ENCODE measurements at places on chromosomes 4 and X.

- DNase-seq, result no peak
These were observed 10.7 kb downstream of the BBS12 start for GRCh38 chr4:122742933-122743829.

DNA sequence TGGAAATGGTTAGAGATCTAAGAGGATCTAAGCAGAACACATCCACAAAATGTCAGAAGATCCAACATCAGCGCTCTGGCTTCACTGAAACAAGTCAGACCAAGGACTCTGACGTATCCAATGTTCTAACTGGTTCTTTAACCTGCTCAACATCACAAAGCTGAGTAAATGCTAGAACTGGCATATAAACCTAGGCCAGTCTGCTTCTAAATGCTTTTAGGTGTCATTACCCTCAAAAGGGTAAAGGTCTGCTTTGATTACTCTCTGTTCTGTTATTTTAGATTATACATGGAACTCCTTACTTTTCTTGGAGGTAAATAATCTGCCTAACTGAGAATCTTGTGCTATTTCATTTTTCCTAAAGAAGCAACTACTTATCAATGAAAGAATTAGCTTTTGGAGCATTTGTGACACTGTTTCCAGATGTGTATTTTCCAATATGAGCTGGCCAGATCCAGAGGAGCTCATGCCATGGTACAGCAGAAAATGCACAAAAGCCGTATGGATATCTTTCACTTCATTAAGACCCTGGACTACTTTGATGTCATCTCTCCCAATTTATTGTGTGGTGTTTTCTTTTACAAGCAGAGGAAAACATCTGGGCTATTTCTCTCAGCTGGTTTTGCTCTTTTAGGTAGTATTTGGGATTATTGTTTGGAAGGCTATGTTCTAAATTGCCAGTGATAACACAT lies 123.5 kb downstream of the RASGEF1B start:
- DNase-seq, result no peak

- DNase-seq, result no peak
These were observed 148.7 kb downstream of the FGF16 start for GRCh38 chrX:77595848-77596247.

DNA sequence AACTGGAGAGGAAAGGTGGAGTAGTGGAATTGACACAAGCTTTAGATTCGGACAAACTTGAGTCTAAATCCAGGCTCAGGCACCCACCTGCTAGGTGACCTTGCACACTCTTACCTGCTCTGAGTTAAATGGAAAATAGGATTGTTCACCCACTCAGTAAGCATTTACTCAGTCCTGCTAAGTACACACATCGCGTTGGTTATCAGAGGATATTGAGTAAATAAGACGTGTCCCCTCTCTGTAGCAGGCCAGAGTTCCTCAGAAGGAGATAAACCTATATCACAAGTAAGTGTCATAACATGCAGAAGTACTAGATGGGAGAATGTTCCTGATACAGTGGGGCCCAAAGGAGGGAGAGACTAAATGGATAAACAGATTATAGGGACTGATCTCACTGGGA lies 117.7 kb downstream of the SMIM20 start:
- no peak for DNase-seq

DNA sequence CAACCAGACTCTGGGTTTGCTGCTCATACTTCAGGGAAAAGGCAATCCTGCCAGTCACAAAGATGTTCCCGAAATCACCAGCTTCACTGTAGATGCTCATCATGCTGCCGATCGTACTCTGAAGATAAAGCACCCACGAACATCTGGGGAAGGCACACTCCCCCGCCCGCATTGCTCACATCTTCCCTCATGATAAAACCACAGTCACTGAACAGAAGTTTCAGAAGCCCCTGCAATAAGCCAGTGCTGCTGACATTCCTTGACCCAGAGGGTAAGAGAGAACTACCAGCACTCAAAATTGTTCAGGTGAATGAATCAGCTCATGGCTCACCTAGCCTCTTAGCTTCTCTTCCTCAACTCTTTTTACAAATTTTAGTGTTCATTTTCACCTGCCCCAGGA lies 43.1 kb downstream of the SRPX2 start:
- DNase-seq, result no peak

- DNase-seq, result no peak
These were observed 89.9 kb downstream of the CFAP299 start for GRCh38 chr4:80425124-80426100.

GRCh38 chr4:169220447-169220846 lies 50.3 kb downstream of the SH3RF1 start:
- no peak for DNase-seq

DNA sequence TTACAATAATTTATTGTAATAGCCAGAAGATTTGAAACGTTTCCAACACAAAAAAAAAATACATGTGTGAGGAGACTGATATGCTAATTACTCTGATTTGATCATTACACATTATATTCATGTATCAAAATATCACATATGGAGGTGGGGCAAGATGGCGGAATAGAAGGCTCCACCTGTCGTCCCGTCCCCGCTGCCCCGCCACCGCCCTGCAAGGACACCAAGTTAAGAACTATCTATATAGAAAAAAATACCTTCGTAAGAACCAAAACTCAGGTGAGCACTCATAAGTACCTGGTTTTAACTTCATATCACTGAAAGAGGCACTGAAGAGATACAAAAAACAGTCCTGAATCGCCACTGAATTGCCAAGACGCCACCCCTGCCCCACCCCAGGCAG lies 60.9 kb upstream of the SCRG1 start:
- DNase-seq, result no peak

DNA sequence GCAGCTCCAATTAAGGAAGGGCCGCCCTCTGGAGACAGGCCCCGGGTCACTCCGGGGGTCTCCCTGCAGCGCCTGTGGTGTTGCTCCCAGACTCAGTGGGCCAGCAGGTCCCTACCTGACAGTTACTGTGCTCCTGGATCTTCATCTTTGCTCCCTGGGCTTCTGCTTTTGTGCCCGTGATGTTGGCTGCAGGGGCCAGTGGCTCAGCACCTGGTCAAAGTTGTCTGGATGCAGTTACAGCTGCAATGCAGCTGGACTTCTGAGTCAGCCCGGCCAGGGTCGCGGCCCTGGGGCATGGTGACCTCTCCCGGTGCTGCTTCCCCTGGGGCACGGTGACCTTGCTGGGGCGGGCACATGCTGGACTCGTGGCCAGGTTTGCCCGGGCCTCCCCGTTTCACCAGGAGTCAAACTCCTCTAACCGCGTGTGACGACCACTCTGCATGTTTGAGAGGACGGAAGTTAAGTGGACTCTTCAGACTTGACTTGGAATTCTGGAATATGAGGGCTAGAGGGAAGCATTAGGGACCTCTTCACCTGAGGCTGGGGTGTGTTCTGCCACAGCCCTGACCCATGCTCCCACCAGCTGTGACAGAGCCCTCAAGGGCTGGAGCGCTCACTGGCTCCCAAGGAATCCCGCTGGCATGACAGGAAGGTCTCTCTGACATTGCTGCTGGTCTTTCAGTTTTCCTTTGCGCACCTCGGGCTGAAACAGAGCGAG lies 3.7 kb downstream of the CTAG2 start:
- DNase-seq, result no peak

DNA sequence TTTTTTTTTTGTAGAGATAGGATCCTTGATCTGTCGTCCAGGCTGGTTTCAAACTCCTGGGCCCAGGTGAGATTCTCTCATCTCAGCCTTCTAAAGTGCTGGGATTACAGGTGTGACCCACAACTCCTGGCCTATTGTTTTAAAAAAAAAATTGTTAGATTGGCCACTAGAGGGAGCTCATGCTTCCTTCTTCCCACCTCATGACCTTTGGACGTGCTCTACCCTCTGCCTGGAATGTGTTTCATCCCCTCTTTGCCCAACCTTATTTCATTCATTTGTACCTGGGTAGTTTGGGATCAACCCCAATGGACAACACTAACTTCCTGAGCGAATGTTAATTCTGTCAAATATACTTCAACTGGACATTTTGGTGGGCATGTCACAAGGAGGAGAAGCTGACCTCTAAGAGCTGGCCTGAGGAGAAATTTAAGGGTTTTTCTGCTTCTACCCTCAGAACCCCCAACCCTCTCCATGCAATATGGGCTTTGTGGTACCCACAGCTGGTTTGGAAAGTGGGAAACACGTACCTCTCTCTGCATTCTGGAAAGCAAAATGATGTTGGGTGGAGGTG lies 6.4 kb downstream of the PPEF2 start:
- no peak for DNase-seq

DNA sequence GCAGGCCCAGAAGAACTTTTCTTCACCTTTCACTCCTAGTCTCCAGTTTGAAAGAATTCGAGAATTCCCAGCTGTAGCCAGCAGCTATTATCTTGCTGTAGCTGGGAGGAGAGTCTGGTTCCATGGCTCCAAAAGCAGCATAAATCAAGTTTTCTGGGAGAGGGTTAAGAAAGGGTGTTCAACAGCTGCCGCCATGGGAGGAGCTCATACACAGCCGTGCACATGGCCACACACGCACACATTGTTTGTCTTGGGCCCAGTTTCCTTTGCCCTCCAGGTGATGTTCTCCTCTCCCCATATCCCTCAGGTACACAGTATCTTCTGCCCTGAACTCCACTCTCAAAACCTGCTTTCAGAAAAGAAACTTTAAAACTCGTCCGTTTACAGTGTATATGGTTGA lies 4.1 kb upstream of the GPC3 start:
- no peak for DNase-seq

DNA sequence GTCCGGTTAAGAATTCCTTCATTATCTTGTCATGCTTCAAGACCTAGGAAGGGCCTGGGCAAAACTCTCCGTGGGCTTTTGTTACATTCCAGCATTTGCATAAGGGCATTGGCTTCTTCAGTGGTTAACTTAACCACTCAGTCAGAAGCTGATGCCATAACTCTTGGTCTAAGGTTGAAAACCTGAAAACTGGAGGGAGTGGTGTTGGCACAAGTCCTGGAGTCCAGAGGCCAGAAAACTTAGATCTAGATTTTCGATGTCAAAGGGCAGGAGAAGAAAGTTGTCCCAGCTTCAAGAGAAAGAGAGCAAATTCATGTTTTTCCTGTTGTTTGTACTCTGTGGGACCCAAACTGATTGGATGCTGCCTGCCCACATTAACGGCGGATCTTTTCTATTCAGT lies 86.6 kb upstream of the GC start:
- no peak for DNase-seq

DNA sequence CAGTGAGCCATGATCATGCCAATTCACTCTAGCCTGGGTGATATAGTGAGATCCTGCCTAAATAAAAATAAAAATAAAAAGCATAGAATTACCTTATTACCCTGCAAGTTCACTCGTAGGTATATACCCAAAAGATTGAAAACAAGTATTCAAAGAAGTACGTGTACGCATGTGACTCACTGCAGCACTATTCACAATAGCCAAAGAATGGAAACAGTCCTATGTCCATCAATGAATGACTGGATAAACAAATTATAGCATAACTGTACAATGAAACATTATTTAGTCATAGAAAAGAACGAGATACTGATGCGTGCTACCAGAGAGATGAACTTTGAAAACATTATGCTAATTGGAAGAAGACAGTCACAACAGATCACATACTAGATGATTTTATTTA lies 204.6 kb upstream of the DIAPH2 start:
- DNase-seq, result no peak

DNA sequence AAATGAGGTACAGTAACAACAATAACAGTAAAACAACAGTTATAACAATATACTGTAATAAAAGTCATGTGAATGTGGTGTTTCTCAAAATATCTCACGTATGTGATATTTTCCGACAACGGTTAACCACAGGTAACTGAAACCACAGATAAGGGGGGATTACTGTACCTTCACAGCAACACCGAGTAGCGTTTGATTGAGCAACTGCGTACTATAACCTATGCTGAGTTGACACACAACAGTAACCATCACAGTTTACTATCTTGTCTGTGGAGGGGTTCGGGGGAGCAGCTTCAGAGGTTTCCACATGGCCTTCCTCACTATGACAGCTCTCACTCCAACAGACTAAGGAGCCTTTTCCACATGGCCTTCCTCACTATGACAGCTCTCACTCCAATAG lies 13.4 kb downstream of the RBMX2 start:
- no peak for DNase-seq

DNA sequence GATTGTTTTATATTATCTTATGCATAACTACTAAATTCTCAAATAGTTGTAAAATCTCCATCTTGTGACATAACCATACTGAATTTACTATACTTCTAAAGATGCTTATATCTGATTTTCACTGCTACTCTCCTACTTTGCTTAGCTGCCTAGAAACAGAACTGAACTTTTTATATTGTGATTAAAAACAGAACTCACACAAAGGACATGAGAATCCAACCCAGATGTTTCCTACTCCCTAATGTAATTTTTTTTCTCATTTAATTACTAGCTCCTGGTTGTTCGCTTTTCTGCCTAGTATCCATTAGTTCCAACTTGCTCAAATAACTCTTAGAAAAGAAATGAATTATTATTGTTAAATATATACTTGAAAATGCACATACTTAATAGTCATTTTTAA lies 283.5 kb upstream of the ACTRT1 start:
- no peak for DNase-seq

DNA sequence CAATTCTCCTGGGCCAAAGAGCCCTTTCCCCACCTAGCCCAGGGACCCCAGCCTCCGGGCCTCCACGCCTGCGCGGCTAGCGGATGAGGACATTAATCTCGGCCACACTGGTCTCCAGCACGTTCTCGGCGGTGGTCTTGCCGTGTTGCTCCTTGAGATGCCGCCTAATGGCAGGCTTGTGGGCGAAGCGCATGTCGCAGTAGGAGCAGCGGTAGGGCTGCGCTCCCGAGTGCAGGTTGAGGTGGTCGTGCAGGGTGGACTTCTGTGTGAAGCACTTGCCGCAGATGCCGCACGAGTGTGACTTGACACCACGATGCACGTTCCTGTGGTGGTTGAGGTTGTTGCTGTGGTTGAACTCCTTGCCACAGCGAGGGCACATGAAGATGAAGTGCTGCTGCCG lies 72.1 kb downstream of the UBE2K start:
- DNase-seq, result no peak

DNA sequence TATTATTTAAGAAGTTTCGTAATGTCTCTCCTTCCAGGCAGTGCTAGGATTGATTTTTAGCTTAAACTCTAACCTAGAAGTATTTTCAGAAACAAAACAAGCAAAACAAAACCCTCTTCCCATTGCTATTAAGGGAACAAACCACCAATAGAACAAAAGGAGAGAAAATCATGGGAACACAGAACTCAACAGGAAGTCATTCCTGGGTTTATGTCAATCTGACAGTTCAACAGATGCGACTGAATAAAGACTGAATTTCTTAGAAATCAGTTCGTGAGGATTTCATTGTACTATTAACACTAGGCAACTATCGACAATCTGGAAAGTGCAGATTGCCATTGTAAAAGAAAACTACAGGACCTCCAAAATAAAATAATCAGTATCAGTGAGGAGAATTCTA lies 229.1 kb upstream of the SMIM31 start:
- no peak for DNase-seq

GRCh38 chrX:133749951-133750350 lies 235.4 kb downstream of the GPC3 start:
- DNase-seq, result no peak

Data from amygdala (tissue), 56 donors.